ENCODE measurements at places on chromosomes 2 and 18. TPM values are rescaled to one million over a fixed set of nuclear protein-coding genes. Genes with fewer than 3 reads are reported as not detected.

- DNase-seq = no peak
Observed at GRCh38 chr18:58060254-58060653, 16.2 kb downstream of the NEDD4L start.

DNA sequence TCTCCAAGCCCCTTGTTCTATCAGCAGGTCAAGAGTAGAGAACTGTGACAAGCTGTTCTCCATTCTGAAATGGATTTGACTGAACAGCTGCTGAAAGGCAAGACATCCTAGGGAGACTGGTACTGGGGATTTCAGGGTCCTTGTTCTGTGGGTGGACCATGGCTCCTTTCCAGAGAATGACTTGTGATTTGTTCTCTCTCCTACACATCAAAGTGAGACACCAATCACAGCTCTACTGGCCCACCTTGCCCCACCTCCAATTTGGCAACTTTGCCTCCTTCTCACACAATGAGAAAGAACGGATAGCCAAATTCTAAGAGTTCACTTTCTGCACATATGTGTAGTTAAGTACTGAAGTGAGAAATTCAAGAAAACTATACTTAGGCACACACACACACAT lies 67.4 kb downstream of the BCL11A start:
- no peak for DNase-seq

GRCh38 chr2:47230418-47230817 lies 75.3 kb upstream of the STPG4 start:
- no peak for DNase-seq

Gene CABLES1
- total RNA-seq = 14.6 TPM

Gene HOXD12
- 2.2 TPM for total RNA-seq

DNA sequence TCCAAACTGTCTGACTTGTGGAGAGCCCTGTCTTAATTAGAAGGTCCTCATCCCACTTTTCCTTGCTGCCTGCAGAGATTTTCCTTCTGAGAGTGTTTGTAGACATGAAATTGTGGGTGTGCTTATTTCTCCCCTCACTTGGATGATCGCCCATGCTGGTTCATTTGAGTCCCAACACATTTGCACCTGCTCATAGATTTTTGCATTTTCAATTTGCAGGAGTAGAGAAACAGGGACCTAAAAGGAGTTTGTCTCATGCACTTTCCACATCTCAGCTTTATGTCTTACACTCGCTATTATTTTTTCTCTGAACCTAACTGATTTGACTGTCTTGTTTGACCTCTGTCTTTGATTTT lies 33.2 kb upstream of the FHL2 start:
- no peak for DNase-seq

DNA sequence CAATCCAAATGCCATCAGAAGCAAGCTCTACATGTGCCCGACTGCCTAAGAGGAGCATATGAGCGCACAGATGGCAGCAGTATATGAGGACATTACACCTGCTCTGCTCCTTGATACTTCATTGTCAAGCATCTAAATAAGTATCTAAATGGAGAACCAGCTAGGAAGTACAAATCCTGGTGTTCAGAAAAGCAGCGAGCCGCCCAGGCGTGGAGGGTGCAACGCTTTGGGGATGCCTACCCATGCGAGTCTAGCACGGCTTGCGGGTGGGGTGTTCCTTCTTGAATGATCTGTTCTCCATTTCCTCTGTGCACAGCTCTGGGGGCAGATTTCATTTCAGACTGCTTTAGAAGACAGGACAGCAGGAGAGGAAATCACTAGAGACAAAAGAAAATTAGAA lies 63.0 kb upstream of the BCL2L11 start:
- DNase-seq = no peak
